ENCODE measurements at places on chromosomes 7 and 10.

- DNase-seq: no peak
Measured at GRCh38 chr10:120824881-120825309, 26.3 kb upstream of the WDR11 start.

DNA sequence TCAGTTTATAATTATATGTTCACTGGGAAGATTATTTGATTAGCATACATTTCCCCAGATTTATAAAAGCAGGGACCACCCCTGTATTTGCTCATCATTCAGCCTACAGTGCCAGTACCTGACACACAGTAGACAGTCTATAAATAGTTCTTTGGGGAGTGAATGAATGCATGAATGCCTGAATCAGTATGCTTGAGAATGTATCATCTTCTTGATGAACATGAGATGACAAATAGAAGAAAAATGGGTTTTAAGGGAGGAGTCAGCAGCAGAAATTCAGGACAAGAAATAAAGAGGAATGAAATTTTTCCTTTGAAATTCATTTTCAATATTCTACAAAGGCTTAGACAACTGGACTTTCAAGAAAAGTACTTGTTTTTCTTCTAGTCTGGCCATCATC is 295.8 kb upstream of the LRRTM3 start:
- no peak for DNase-seq

DNA sequence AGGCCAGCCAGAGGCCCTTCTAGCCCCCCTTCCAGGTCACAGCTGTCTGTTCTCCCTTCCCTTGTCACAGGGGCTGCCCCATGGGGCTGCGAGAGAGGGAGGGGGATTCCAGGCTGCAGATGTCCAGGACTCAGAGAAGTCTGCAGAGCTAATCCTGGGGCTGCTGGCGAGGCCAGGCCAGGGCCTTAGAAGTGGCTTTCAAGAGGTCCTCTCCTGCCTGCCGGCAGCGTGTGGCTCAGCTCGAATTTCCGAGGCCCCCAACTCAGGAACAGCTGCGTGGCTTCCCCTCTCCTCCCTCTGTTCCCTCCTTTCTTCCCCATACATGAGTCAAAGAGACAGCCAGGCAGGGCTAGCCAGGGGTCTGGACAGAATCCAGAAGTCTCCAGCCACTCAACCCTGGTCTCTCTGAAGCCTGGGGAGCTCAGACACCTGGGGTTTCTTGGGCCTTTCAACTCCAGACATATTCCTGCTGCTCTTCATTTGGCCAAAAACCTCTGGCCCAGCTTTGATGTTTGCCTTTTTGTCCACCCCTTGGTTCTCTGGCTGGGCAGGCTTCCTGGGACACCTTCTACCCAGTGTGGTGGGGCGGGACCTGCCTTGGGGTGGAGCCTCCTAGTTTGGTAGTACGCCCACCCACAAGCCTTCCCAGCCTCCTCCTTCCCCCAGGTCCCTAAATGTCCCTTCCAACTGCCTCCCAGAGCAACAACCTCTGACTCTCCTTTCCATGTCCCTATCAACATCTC is 21.8 kb upstream of the EIF5AL1 start:
- peak; percentile 61 for DNase-seq

GRCh38 chr7:110065121-110065520 is 1025.8 kb upstream of the LRRN3 start:
- DNase-seq: no peak

DNA sequence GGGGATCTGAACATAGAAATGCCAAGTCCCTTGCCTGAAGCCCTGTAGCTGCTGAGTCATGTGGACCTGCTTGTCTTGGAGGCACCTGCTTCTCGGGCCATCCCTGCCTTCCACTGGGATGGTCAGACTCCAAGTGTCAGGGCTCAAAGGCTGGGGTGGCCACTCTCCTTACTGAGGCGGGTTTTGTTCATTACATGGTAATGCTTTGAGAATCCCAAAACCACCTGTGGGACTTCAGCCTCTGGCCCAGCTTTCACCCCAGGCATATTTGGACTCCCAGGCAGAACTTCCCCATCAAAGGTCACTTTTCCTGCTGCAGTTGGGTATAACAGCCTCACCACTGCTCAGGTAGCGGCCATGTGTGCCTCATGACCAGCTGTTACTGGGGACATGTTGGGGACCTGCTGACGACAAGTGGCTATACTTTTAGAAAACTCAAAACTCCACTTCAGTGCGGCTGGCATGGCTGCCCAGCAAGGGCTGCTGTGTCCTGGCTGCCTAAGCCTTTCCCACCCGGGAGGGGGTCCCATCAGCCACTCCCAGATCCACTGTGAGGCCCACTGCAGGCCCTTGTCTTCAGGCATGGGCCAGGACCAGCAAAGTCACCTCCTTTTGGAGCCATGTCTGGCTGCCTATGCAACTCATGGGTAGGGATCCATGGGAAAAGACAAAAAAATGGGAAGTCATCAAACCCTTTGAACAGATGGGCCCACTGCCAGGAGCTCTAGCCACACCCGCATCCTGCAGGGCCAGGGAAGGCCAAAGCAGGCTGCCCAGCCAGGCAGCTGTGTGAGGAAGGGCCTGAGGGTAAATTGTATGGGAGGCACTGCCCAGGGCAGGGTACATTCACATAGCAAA is 96.7 kb downstream of the ARHGAP22 start:
- no peak for DNase-seq

- peak; percentile 58 for DNase-seq
Measured at GRCh38 chr10:98446151-98446660, 529 bp downstream of the HPS1 start.

GRCh38 chr10:64033711-64034110 is 512.5 kb downstream of the REEP3 start:
- DNase-seq: no peak

DNA sequence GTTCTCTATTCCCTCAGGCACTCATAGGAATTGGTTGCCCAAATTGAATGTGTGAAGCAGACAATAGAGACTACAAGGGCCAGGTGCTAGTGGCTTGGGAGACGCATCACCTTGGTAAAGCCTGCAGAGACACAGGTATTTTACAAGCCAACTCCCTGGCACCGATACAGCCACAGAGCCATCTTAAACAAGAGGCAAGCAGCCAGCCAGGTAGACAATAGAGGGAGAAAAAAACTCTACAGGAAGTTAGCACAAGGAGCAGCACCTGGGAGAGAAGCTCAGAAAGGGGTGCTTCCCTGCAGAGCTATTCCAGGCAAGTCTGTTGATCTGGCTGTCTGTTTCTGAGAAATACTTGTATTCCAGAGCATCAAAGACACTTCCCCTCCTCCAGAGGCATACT is 43.0 kb upstream of the CDK1 start:
- no peak for DNase-seq

Measured in right kidney (tissue), 9 donors.